NCI-H1694 treated with DMSO at 0.1 percent for 48 hours (cell line): ENCODE measurements at places on chromosomes 13 and 19.

- no peak for DNase-seq
Measured at GRCh38 chr13:84784443-84785153, 902.3 kb upstream of the SLITRK1 start.

GRCh38 chr19:53785196-53785889 lies 38.8 kb downstream of the NLRP12 start:
- no peak for DNase-seq

DNA sequence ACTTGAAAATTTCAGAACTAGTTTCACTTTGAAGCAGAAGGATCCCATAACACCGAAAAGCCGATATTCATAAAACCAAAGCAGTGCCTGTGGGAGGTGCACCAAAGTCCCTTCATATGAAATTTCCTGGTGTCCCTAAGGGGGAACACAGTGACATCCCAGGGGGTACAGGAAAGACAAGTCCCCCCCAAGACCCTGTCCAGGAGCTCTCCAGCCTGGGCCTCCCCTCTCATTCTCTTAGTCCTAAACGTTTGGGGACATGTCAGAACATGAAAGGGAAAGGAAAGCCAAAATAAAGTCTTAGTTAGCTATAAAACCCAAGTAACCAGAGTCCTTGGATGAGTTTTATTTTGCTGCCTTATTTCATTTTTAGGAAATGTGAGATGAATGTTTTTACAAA lies 56.6 kb downstream of the MRPL57 start:
- DNase-seq: no peak

DNA sequence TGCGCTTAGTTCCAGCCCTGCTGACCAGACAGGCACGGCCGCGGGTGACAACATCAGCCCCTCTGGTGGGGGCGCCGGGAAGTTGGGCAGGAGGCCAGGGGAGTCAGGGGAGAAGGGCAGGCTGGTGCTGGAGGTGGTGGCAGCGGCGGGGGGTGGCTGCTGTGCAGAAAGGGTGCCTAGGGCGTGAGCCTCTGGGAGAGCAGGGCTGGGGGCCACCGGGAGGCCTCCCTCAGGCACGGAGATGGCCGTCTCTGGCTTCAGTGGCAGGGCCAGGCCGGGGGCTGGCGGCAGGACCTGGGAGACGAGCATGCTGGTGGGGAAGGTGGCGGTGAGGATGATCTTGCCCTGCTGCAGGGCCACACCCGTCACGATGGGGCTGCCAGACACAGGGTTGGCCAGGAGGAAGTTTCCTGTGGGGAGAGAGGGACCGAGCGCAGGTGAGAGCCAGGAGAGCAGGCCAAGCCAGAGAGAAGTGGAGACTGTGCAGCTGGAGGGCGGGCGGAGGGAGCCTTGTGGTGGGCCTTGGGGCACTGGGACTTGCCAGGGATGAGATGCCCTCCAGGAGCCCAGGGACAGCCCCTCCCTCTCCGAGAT lies 3.3 kb downstream of the SIX5 start:
- no peak for DNase-seq

DNA sequence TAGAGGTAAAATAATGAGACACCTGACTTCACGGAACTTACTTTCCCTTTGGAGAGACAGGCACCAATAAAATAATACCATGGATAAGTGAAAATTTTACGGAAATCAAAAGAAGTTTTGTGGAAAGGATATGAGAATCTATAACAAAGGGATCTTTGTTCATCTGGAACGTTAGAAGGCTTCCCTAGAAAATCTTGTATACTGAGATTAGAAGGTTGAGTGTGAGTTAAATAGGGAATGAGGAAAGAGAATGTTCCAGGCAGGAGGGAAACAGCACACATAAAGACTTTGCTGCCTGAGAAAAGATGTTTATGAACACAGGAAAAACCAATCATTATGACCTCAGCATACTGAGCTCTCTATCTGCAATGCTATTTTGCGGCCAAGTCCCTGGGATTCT lies 19.6 kb upstream of the RAP2A start:
- DNase-seq: no peak

GRCh38 chr19:28829762-28830161 lies 383.2 kb downstream of the UQCRFS1 start:
- no peak for DNase-seq

DNA sequence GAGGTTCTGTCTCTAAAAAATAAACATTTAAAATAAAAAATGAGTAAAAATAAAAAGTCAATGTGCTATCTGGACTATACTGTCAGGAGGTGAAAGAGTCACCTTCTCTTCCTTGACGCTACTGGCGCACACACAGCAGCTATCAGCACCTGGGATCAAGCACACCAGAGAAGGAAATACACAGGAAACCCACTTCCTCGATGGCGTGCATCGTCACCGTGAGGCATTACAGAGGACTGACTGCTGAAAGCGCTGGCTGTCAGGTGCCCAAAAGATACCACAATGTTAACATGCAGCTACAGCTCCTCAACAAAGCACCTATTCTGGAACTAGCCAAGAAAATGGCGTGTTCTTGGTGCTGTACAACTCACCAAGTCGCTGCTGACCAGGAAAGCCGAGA lies 6.1 kb downstream of the SLC35E1 start:
- no peak for DNase-seq

- DNase-seq: no peak
Measured at GRCh38 chr13:95546919-95547318, 5.6 kb upstream of the CLDN10 start.

DNA sequence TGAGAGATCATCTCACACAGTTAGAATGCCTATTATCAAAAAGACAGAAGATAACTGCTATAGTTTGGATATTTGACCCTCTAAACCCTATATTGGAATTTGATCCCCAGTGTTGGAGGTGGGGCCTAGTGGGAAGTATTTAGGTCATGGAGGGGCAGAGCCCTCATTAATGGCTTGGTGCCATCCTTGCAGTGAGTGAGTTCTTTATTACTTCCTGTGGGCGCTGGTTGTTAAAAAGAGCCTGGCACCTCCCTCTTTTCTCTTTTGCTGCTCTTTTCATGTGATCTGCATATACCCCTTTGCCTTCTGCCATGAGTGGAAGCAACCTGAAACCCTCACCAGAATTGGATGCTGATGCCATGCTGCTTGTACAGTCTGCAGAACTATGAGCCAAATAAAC lies 66.8 kb downstream of the TDRD3 start:
- DNase-seq: no peak

- no peak for DNase-seq
Measured at GRCh38 chr13:69124996-69125395, 982.6 kb upstream of the ATXN8OS start.

DNA sequence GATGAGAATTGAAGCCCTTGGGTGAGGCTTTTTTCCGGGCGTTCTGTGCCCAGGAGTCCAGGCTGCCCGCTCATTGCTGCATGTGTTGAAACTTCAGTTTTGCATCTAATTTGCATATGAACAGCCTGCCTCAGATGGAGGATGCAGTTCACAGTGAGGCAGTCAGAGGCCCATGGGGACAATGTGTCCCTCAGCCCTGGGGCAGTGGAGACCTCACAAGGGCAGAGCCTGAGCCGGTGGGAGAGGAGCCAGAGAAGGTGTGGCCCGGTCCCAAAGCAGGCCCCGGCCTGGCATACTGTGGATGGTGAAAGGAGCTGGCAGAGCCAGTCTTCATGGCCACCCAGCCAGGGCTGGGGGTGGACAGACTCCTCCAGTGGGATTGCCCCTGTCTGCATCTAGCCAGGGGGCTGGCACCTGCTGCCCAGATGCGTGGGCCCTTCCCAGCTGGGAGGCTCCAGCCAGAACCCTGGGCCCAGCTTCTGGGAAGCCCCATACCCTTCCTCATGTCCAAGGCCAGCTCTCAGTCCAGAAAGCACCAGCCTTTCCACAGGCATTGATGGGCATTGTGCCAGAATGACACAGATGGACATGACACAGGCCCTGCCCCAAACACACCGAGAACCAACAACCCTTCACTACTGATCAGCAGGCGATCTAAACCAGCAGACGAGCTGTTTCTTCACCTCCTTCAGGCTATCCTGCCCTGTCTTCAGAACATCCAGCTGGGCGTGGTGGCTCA lies 32.9 kb upstream of the KCTD15 start:
- no peak for DNase-seq

- DNase-seq: peak; percentile 47
Measured at GRCh38 chr13:99605420-99606323, 104.4 kb downstream of the TM9SF2 start.

GRCh38 chr13:71727042-71727441 lies 140.0 kb downstream of the DACH1 start:
- DNase-seq: no peak

- DNase-seq: no peak
Measured at GRCh38 chr13:28866932-28867331, 46.8 kb downstream of the MTUS2 start.

DNA sequence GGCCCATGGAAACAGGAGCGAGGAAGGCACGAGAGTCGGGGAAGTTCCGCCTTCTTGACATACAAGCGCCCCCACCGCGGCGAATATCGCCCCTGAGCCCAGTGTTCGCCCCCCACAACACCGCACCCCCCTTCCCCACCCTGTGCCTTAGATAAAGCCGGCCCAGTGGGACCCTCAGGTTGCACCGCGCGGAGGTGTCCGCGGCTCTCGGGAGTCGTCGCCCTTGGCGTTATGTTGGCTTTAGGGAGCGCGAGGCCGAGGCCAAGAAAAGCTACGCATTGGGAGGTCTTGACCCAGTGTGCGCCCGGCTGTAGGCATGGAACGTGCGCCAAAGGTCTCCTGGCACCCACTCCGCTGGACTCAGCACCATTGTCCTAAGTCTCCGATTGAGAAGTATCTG lies 603 bp upstream of the ZNF132 start:
- DNase-seq: no peak

- no peak for DNase-seq
Measured at GRCh38 chr19:41735071-41735600, 20.2 kb upstream of the CEACAM6 start.

- peak; percentile 72 for DNase-seq
Measured at GRCh38 chr19:12400633-12401502, at the start of gene ZNF799. ZNF799 (minus strand) TSS chr19:12401271; CDS start chr19:12401070, 201 bp downstream.

- no peak for DNase-seq
Measured at GRCh38 chr13:106561551-106562170, 6.3 kb downstream of the ARGLU1 start.

DNA sequence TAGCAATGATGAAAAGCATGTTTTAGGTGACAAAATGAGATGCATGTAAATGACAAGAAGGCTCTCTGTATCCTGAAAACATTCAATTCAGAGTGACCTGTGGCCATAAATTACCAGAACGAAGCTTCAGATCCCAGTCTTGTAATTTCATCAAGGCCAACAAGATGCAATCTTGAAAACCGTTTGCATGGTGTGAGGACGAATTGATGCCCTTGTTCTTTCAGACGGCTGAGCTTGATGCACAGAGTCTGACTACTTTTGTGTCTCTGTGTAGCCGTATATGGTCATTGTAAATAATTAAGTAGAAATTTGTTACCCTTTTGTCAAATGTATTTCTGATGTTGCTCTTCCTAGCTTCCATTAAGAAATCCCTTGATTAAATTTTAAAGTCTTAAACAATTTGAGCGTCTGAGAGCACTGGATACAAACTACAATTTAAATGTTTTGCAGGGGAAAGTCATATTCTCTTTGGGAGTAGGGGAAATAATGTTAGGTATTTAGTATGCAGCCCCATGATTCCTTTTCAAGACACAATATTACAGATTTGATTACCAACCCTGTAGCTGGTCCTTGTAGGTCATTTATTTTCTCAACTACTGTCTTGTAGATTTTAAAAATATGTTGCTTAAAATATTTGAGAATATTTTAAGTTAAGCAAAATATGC lies 125.8 kb upstream of the PCDH9 start:
- DNase-seq: no peak

DNA sequence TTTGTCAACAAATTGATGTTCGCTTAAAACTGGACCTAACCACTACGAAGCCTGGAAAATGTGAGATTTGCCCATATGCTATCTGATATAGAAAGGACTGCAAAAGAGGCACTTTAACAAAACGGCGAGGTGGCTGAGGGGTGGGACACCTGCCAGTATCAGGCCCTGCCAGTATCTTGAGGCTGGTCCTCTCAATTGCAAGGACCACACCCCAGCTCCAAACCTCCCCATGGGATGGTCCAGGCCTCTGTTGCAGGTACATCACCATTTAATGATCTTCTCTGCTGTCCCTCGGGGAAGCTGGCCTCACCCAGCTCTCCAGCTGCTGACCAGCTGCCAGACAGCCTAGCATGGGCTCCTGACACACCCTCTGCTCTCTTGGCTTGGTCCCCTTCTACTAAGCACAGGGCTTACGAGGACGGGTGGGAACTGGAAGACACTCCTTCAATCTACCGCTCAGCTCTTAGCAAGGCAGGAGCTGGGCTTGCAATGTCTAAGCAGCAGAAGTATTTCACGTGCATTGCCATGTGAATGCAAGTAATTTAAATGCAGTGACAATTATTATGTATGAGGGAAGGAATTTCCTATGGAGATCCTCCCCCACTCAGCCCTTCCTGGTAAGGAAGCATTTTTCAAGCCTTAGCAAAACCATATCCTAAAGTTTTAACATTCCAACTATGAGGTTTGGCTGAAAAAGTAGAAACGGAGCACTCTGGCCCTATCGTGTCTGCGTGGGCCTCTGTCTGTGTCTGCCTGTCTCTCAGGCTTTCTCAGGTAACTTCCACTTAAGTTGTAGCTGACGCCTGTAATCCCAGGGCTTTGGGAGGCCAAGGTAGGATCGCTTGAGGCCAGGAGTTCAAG lies 63.9 kb downstream of the LATS2 start:
- DNase-seq: no peak

GRCh38 chr19:46868025-46868802 lies 7.4 kb downstream of the ARHGAP35 start:
- DNase-seq: no peak

- no peak for DNase-seq
Measured at GRCh38 chr13:29906432-29907011, 56.1 kb upstream of the UBL3 start.

- DNase-seq: no peak
Measured at GRCh38 chr13:46751811-46752635, 44.9 kb downstream of the ESD start.

- no peak for DNase-seq
Measured at GRCh38 chr13:111789420-111789819, 277.5 kb upstream of the SOX1 start.

DNA sequence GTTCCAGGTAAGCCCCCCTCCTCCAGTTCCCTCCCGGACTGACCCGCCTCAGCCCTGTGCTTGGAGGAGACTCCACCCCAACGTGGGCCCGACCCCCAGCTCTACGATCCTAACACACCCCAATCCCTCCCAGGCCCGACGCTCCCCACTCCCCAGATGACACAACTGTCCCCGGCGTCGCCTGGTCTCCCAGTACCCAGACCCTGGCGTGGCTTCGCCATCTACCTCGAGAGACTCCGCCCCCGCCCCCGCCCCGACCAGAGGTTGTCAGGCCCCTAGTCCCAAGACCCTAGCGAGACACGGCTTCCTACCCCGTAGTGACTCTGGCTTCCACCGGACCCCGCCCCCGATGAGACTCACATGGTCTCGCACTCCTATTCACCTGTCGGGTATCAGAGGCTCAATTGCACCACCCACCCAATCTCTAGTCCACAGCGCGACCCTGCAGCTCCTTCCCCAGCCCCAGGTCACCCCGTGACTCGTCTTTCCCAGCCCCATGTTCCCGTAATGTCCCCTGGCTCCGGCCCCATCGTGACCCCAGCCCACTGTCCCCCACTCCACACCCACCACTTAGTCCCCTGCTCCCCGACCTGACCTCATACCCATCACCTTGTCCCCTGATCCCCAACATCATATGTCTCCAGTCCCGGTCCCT lies 2.9 kb downstream of the CD37 start:
- no peak for DNase-seq

- peak; percentile 77 for DNase-seq
Measured at GRCh38 chr19:46840498-46840942, 10.1 kb downstream of the AP2S1 start.

- no peak for DNase-seq
Measured at GRCh38 chr19:16248380-16249023, 50.8 kb downstream of the AP1M1 start.

- no peak for DNase-seq
Measured at GRCh38 chr19:40245506-40246128, 19.1 kb upstream of the CCNP start.
